ENCODE measurements at places on chromosomes 16 and 17. TPM values are rescaled to one million over a fixed set of nuclear protein-coding genes. Genes with fewer than 3 reads are reported as not detected.

RPS15A gene
- total RNA-seq = 1,796 TPM

KRTAP2-2 gene
- not detected for total RNA-seq

GRCh38 chr16:30534368-30535105 is at the start of gene ZNF747:
TSS of gene ZNF747 (minus strand) at chr16:30534858. CDS start at chr16:30534679, 179 bp downstream.
- DNase-seq = peak; percentile 70

DNA sequence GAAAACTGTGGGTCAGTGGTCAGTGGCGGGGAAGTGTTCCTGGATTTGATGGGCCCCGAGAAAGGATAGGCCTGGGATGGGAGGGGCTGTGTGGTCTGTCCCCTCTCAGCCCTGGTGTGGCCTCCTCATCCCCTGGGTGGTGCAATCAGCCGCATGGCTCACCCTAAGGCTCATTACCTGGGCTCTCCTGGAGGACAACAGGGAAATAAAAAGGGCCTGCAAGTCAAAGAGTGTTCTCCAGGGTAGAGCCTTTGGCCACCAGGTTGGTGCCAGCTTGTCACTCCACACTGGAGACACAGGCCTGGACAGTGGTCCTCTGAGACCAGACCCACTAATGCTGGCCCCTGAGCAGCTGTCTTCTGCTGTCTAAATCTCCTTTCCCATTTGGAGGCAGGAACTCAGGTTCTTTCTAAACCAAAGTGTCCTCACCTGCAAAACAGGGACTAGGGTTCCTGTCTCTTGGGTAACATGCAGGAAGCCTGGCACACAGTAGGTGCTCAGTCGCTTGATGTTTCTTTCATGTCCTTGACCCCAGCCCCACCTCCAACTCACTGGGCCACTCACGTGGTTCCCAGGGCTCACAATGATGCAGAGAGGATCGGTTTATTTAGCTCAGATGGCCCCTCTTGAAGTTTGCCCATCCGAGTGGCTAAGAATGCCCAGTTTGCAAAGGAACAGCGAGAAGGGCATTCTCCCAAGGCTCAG is 2.4 kb downstream of the NDRG4 start:
- no peak for DNase-seq
